ENCODE measurements at places on chromosomes 12 and 14. TPM values are rescaled to one million over a fixed set of nuclear protein-coding genes. Genes with fewer than 3 reads are reported as not detected.

GRCh38 chr12:128383357-128383937 lies 116.5 kb downstream of the TMEM132C start:
- H3K4me1 ChIP-seq, result no peaks in the 10 kb centered on the region
- H3K27ac ChIP-seq, result no peak overlapping the region
- no peak overlapping the region for H3K4me3 ChIP-seq
- H3K36me3 ChIP-seq, result no peaks in the 10 kb centered on the region
- no peaks in the 10 kb centered on the region for H3K27me3 ChIP-seq

- no peaks in the 10 kb centered on the region for H3K4me1 ChIP-seq
- peak overlapping the region; percentile 87 for H3K27ac ChIP-seq
- peak overlapping the region; percentile 96 for H3K4me3 ChIP-seq
- peak; percentile 97 for DNase-seq
- peaks cover 12% of the 10 kb centered on the region for H3K36me3 ChIP-seq
- H3K27me3 ChIP-seq, result no peaks in the 10 kb centered on the region
Observed at GRCh38 chr12:14770496-14771461, 32.5 kb downstream of the WBP11 start.

DNA sequence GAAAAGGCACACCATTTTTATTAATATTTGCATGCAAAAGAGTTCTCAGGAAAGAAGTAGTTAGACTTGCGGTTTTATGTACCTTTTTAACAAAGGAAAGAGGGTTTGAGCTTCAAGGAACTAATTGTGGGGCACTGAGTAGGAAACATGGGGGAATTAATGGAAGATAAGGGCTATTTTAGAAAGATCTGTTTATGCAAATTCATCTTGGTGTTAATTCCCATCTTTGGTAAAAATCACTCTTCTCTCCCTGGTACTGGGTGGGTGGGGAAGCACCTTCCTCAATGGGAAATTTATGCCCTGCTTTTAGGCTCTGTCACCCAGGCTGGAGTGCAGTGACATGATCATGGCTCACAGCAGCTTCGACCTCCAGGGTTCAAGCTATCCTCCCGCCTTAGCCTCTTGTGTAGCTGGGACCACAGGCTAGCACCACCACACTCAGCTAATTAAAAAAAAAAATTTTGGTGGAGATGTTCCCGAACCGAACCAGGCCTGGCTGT lies 30.1 kb upstream of the RESF1 start:
- no peak for DNase-seq
- H3K27ac ChIP-seq, result no peak overlapping the region
- H3K4me3 ChIP-seq, result no peak overlapping the region

ACSM4 gene
- total RNA-seq, result not detected

STXBP6 gene
- 2.6 TPM for total RNA-seq

GPHN gene
- 13.9 TPM for total RNA-seq

Measured in H9 (cell line).